ENCODE measurements at places on chromosomes 4 and X. TPM values are rescaled to one million over a fixed set of nuclear protein-coding genes. Genes with fewer than 3 reads are reported as not detected.

The ARMCX4 gene
- total RNA-seq: 3.1 TPM

The ARHGAP10 gene
- total RNA-seq: 42.8 TPM

GRCh38 chr4:40933272-40934053 is 183.7 kb downstream of the NSUN7 start:
- DNase-seq: peak; percentile 86

DNA sequence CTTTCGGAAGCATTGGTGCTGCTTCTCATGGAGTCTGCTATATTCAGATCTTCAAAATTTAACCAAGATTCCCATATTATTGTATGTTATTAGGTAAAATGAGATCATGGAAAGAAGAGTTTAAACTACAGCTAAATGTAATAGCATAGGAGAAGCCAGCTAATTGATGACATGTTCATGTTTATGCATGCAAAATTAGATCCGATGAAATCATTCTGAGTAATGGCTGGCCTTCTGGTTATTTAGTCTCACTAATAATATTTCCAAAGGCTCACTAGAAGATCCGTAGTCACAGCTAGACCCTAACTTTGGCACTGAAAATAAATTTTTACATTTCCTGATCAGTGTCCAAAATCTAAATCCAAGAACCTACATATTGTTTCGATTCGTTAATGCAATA is 19.8 kb upstream of the PHKA2 start:
- peak; percentile 47 for DNase-seq

- peak; percentile 17 for DNase-seq
Measured at GRCh38 chr4:101348367-101348827, 1.1 kb upstream of the PPP3CA start.

DNA sequence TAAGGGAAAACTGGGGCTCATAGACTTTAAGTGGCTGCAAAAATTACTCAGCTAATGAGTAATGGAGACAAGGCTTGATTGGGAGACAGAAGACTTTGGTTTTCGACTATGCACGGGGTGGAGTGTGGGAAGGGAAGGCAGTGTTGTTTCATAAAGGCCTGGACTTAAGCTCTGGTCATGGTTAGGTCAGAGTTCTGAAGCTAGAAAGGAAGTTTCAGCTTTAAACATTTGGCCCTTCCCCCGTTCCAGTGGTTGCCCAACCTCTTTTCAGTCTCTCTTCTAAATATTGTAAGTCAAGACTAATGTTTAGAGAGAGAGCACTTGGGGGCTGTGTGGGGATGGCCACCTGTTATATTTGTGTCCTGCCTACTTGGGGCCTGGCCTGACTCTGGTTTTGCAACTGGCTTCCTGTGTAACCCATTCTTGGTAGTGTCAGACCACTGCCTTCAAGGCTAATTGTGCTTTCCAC is 21.0 kb downstream of the MSN start:
- peak; percentile 73 for DNase-seq

- no peak for DNase-seq
Measured at GRCh38 chr4:89373394-89373793, 65.8 kb upstream of the GPRIN3 start.

- DNase-seq: no peak
Measured at GRCh38 chr4:161604516-161605300, 559.1 kb downstream of the FSTL5 start.
